ENCODE measurements at places on chromosomes 12 and 14. TPM values are rescaled to one million over a fixed set of nuclear protein-coding genes. Genes with fewer than 3 reads are reported as not detected.

DNA sequence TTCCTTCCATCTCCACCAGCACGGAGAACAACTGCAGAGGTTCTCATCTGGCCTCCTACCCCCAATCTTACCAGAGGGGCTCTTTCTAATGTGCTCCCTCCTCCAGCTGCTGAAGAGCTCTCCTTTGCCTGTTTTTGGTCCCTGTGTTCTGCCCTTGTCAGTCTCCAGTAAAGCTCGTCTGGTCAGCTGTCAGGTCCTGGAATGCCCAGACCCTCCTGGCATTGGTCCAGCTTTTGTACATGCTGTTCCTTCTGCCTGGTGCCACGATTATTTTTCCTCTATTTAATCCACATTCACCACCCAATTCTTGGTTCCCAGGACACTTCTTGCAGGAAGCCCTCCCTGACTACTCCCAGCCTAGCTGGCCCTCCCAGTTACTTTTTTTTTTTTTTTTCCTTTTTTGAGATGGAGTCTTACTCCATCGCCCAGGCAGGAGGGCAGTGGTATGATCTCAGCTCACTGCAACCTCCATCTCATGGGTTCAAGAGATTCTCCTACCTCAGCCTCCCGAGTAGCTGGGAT is 6.5 kb downstream of the SLC8B1 start:
- DNase-seq, result no peak

The GPR137C gene
- total RNA-seq, result not detected

The PMEL gene
- total RNA-seq, result 10.4 TPM

DNA sequence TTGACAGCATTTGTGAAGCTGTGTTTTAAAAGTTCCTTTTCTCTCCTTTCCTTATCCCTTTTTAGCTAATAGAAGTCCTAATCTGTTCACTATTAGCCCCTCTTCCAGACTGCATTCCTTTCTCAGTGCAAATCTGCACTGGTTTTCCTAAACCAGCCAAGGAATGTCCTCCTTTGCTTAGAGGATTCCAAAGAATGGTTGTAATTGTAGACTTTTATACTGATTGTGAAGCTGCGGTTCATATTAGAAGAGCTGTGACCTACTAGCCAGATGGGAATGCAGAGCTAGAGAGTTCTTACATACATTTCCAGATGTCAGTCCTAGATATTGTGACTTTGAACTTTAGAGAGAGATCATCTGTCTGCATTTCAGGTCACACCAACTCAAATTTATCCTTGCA is 79.8 kb downstream of the MYRFL start:
- DNase-seq, result no peak

The VWF gene
- total RNA-seq, result 0.07 TPM

All from Caki2 (cell line).